ENCODE measurements at places on chromosomes 6 and 20.

DNA sequence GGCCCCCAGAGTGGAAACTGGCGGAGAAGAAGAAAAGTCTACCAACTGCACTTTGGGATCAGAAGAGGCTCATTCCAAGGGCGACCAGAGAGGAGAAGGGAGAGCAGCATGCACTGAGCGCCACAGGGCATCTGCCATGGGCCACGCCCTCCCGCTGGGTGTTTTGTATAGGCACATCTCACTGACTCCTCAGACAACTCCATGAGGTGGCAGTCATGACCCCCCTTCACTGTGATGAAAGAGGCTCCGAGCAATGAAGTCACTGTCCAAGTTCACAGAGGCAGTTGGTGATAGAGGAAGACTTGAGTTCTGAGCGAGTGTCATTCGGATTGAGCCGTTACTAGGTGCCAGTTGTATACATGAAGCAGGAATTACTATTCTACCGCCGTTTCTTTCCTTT lies 15.4 kb downstream of the BPIFB1 start:
- DNase-seq: no peak

DNA sequence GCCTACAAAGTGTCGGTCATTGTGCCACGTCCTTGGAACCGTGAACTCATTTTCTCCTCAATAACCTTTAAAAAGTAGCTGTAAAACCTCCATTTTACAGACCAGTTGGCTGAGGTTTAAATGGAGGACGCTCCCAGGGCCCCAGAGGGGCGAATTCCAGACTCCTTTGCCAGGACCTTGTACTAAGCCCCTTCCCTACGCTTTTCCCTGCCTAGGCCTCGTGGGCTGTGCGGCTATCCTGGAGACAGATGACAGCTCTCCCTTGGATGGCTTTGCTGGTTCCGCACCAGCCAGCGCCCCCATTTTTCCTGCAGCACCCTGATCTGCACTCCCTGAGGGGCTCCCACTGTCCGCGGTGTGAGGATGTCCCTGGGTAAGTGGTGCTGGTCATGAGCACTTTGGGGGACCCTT lies 12.1 kb upstream of the SNHG17 start:
- no peak for DNase-seq

DNA sequence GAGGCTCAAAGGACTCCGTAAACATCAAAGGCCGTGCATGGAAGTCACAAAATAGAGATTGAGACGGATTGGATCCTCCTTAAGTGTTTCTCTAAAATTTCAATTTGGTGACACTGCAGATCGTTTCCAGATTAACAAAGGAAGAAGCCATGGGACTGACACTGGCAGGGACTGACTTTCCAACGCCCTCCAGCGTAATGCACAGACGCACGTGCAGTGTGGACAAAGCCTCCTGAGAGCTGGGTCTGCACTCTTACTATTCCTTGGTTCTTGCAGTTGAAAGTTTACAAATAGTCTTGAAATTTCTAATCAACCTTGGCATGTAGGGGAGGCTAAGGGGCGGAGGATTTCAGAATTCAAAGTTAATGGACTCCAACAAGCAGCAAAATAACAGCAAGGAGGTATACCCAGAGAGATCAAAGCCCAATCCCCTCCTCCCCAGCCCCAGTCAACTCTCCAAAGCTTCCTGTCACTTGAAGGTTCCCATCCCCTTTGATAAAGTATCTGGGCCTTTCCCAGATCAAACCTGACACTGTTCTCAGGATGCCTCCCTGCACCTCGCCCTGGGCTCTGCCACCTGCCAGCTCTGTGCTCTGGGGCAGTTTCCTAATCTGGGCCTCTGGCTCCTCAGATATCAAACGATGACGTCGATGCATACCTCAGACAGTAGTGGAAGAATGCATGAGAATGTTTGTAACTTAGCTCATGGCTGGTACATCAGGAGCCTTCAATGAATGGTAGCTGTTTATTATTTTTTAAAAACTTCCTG lies 106.5 kb upstream of the TRAF3IP2 start:
- DNase-seq: no peak

DNA sequence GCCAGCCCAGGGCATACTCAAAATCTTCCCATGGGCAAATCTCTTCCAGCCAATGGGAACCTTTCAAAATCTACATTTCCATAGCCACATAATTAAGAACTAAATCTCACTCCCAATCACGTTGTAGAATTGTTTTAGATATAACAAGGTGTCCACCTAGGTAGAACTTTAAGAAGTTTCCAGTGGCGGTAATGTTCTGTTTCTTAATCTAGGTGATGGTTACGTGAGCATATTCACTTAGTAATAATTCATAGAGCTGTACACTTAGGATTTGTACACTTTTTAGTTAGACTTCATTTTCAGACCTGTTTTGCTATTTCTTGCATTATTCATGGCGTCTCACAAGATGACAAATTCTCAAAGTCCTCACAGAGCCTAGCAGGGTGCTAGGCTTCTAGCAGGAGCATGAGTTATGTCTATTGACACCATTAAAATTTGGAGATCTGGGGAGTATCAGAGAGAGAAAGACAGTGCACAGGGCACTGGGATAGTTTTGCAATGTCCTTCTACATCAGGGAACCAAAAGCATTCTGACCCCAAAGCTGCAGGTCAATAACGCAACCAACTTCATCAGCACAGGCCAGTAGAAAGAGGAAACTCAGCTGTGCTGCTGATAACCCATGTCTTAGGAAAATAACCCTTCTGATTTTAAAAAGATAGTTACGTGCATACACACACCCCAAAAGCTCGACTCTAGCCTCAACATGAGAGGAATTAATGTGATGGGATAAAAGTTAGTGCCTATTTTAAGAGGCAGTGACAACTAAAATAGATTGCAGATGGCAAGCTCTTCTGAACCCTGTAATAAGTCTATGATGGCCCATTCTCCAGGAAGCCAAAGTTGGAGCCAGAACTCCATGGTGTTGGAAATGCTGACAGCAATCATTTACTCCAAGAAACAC lies 518.1 kb upstream of the JARID2 start:
- DNase-seq: no peak

DNA sequence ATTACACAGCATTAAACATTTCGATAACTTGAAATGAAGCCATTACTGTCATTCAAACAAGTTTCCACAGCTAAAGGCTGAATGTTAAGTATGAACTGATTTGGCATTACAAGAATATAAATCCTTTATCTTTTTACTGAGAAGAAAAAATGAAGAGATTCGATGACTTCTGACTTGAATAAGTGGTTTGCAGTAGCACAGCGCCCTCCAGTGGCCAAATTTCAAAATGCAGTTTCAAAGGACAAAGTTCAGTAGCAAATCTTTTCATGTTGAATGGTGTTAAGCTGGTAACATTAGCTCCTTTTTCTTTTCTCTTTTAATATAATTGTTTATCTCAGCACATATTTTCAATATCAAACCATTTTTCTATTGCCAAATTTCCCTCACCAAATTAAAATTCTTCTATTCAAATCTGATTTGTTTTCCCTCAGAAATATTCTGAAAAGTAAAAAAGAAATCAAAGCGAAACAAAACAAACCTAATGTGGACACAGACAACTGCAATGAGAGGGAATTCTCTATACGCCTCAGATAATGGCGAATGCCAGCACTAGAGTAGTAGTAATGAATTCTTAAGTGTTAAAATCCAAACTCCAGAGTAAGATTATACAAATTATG lies 145.7 kb downstream of the BTBD9 start:
- DNase-seq: peak; percentile 66

DNA sequence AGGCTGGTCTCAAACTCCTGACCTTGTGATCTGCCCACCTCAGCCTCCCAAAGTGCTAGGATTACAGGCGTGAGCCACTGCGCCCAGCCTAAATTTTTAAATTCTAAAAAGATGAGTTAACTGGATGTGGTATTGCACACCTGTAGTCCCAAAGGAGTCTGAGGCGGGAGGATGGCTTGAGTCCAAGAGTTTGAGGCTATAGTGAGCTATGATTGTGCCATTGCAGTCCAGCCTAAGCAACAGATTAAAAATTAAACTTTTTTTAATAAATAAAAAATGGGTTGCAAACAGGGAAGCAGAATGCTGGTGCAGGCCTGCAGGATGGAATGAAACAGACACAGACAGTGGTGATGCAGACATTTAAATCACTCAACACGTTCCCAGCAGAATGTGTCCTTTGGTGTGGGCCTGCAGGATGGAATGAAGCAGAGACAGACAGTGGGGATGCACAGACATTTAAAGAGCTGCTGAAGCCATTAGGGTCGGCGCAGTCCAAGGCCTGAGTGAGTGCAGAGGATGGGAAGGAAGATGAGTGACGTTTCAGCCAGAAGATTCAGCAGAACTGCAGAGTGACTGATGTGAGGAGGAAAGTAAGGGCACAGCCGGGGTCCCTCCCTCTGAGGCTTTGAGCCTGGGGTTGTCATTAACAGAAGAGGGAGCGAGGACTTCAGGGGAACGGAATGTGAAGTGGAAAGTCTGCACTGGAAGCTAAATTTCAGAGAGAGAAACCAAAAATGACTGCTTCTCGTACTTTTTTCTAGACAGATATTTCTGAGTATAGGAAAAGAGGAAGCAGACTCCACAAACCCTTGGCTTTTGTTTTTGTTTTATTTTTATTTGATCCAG lies 117.5 kb downstream of the RIN2 start:
- DNase-seq: no peak

GRCh38 chr6:33785778-33786177 lies 3.2 kb downstream of the LEMD2 start:
- no peak for DNase-seq

GRCh38 chr20:51563486-51564332 lies 21.2 kb upstream of the NFATC2 start:
- no peak for DNase-seq

DNA sequence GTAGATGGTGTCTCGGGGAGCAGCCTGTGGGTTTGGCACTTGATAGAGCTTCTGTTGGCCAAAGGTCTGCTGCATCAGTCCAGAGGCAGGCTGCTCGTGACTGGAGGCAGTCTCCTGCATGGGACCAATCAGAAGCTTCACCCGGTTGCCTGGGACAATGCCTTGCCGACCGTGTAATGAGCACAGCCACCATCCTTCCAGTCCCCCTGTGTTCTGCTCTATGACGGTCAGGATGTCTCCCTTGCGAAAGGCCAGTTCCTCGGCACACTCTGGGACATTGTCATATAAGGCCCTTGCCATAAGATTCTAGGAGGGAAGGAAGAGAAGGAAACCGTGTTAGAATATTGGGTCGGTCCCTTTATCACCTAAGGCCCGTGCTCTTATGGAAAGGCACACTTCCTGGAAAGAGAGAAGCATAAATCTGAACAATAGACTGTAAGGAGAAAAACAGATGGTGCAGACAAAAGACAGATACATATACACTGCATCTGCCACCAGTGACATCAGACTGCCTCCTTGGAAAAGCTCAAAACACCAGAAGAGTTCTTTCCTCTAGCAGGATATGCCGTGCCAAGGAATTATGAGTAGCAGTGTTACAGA lies 18.9 kb downstream of the NEDD9 start:
- DNase-seq: no peak

GRCh38 chr6:73131706-73132105 lies 93.6 kb downstream of the KHDC1L start:
- DNase-seq: no peak

DNA sequence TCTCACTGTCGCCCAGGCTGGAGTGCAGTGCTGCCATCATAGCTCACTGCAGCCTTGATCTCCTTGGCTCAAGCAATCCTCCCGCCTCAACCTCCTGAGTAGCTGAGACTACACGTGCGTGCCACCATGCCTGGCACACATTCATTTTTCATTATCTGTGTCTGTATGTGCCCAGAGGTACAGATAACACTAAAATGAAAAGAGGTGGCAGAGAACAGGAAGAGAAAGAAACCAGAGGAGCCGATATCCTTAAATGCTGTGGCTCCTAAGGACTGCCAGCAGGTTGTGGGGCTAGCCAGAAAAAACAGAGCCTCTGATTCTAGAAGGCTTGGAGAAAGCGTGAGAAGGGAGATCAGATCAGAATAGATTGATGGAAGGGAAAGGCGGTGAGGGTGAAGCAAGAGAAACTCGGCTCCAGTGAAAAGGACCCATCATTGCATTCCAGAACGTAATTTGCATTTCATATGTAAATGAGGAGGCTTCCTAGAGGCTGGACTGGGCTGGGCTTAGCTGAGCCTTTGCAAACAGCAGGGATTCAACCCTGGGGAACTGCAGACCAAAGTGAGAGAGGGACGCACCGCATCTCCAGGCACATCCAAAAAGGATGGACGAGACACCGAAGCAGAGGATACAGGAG lies 64.2 kb downstream of the GCNT2 start:
- DNase-seq: no peak

DNA sequence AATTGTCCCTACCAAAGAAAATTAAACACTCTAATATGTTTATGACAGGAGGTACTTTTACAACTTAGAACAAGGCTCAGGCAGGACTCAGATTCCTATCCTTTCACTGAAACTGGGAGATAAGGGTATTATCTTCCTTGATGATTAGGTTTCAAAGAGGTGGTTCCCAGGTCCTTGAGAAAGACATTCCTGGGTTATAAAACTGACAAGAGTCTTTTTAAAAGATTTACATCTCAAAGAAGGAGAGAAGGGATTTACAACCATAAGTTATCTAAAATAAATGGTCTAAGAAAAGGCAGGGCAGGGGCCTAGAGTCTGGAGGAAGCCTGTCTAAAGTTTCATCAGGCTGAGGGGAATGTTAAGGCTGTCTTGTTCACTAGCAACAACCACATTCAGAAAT lies 1492.5 kb downstream of the HACE1 start:
- DNase-seq: no peak

GRCh38 chr20:45061244-45061643 lies 39.7 kb downstream of the KCNS1 start:
- no peak for DNase-seq

DNA sequence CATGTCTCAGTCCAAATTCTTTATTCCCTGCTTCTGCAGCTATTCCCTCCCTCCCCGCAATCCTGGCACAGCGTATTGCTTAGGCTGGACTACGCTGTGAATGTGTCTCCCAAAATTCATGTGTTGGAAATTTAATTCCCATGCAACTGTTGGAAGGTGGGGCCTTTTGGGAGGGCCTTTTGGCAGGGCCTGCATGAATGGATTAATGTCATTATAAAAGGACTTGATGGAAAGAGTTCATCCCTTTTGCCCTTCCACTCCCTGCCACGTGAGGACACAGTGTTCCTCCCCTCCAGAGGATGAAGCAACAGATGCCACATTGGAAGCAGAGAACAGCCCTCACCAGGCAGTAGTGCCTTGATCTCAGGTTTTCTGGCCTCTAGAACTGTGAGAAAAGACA lies 20.4 kb upstream of the NOTCH4 start:
- DNase-seq: no peak

- no peak for DNase-seq
Measured at GRCh38 chr6:166905013-166905412, 51.3 kb downstream of the RNASET2 start.

GRCh38 chr20:63321148-63321831 lies 28.3 kb downstream of the COL20A1 start:
- DNase-seq: no peak

- DNase-seq: peak; percentile 70
Measured at GRCh38 chr6:593139-593906, 63.6 kb downstream of the HUS1B start.

DNA sequence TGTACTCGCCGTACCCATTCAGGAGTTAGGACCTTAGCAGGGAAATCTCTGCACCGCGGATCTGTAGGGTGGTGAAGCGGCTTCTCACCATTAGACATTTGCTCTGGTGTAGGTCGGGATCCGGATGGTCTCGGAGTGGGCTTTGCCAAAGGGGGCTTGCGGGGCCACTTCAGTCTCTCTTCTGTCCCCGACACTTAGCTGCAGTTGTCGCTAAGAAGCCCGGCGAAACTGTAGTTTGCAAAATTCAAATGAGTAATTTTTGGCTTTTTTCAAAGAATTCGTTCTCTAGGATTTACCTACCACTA lies 433 bp downstream of the QRSL1 start:
- no peak for DNase-seq
